ENCODE measurements at places on chromosomes 4 and X.
A peak's percentile ranks its signal among the peaks of the same experiment; 100 is the strongest.

GRCh38 chrX:11540532-11541377 lies 125.0 kb downstream of the ARHGAP6 start:
- DNase-seq: no peak

GRCh38 chrX:3576886-3577501 lies 136.5 kb downstream of the PRKX start:
- DNase-seq: peak; percentile 15

DNA sequence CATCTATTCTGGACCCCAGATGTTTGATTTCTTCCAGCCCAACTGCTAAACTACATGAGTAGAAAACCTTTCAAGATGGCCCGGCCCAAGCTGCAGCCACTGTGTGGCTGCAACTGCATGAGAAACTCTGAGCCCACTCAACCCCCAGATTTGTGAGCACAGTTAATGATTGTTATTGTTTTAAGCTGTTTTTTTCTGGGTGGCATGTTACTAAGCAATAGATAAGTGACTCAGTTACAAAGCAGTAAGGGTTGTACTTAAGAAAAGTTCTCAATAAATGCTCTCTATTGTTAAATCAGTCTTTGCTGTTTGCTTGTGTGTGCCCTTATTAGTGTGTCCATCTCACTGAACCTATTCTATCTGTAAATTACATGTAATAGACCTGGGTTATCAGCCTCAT lies 51.8 kb downstream of the GC start:
- DNase-seq: no peak

DNA sequence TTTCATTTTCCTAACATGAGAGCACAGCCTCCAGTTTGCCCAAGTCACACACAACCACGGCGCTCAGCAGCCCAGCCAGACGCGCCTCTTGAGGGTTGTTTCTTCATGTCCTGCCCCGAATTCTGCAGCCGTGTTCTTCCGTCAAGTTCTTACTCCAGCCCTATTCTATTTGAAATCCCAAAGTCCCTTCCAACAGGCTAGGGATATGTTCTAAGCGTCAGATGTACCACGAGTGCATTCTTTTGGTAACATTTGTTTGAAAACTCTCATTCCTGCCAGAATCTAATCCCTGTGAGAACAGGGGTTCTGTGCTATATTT lies 23.1 kb downstream of the ACSL1 start:
- peak; percentile 8 for DNase-seq

DNA sequence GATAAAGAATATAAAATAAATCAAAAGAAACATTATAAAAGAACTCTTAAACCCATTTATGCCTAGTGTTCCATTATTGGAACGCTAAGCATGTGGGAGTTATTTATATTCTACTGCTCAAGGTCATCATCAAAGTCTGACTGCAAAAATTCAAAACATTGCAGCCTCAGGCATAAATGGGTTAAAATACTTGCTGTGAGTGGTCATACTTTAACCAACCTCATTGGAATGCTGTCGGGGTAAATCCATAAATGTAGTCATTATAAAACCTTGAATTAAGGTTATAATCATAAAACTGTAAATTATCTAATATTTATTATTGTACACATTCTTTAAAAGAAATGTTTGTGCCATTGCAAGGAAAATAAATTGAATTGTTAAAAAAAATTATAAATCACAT lies 55.0 kb downstream of the RPS6KA6 start:
- peak; percentile 30 for DNase-seq

GRCh38 chr4:78057600-78058550 lies 752 bp downstream of the FRAS1 start:
- DNase-seq: peak; percentile 29

DNA sequence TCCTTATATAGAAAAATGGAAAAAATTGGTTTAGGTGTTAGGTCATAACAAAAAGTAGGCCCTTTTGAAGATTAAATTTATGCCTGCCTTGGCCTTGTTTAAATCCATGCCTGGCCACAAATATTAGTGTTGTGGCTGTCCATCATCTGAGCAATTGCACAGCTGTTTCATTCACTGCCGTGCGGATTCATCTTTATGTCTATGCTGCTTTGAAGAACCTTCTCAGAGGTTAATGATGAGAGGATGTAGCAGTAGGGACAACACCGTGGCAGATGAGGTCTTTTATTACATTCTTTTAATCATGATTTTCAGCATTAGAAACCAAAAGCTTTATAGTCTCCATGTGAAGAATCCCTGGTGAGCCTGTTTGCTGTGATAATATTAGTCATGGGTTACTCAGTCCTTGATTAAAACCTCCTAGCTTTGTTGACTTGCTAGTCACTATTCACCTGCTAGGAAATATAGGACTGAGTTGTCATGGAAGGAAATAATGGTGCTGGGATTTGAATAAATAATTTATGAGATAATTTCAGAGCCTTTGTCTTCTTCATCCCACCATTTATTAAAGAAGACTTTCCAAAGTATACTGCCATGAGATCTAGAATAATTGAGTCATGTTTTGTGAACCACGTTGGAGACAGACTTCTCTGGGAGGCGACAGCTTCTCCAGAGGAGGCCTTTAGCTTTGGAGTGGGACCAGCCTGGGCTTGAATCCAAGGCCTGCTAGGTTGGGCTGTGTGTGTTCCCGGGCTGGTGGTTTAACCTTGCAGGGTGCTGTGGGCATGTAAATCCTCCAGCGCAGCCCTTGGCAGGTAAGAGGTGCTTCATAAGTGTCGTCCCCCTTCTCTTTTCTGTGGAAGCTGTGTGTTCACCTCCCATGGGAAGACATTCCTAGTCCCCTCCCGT lies 53.5 kb downstream of the PTTG2 start:
- DNase-seq: peak; percentile 62

- no peak for DNase-seq
Measured at GRCh38 chrX:19094654-19095053, 27.6 kb downstream of the ADGRG2 start.

DNA sequence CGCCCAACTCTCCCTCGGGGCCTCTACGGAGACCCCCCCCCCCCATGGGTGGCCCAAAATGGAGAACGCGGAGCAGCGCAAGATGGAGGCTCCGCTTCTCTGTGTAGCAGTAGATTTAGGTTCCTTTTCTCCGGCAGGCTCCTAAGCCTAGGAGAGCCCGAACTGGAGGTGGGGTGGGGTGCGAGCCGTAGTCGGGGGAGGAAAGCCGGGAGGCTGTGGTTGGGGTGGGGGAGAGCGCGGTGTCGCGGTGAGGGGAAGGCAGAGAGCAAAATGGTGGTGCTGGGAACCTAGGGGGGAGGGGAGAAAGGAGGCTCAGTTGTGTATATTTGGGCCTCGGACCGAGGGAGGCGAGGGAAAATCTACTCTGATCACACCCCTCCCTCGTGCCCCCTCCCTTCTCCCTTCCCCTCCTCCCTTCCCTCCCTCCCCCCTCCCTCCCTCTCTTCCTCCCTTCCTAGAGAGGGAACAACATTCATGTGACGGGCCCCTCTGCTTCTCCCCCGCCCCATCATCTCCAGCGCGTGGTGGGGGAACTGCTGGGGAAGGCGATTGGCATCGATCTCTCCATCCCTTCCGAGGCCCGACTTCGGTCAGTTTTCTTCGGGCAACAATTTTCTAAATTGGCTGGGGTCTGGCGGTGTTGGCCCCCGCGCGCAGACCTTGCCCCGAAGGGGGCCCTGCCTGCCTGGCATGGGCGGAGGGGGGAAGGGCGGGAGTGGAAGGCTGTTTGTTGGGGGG lies at the start of gene STAG2:
Gene STAG2, plus strand, starts transcription at position 439 of the 738 bp plus-strand sequence. CDS start 60,922 bp downstream, outside the sequence.
- peak; percentile 89 for DNase-seq

All from fibroblast of skin of back (primary cell).